ENCODE measurements at places on chromosomes 16 and 17.
A peak's percentile ranks its signal among the peaks of the same experiment; 100 is the strongest.

DNA sequence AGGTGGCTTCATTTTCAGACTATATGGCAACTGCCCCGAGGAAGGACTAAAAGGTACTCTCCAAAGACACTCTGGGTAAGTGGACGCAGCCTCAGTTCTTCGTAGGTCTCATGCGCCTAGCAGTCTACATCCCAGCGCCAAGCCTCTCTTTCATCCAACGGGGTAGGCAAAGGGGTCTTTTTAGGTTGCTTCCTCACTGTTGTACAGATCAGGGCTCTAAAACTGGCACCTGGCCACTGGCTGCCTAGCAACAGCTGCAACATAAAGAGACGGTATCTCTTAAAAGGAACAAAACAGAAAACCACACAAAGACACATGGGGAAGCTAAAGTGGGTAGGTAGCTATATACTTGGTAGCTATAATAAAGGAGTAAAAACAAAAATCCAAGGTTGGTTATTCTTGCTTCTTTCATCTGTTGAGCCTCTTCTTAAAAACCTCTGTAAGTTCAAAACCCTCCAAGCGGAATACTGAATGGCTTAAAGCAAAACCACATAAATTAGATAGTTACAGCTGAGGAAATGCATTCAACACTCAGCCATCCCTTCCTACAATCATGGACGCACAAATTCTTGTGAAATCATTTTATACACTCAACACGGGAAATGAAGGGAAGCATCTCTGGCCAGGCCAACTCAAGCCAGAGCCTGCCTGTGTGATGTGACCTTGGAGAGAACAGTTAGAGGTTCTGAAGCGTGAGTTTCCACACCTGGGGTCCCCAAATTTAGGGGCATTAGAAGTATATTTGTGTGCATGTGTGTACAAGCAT lies 22.7 kb downstream of the CYTH1 start:
- no peak for DNase-seq

DNA sequence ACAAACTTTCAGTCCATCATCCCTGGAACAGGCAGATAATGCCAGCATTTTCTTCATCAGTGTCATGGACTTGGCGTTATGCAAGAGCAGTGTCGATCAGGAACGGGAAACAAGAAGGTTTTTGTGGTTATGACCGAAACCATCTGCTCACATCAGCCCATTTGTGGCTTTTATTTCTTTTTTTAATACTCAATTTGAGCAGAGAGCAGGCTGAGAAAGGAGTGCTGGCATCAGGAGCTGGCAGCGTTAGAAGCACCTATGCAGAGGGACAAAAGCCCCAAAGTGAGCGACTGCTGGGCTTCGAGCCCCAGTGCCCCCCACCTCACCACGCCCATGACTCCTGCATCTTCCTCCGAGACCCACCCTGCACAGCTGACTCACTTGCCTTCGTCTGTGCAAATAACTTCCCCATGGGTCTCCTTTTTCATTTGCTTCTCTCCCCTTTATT lies 16.2 kb upstream of the CD300E start:
- no peak for DNase-seq

DNA sequence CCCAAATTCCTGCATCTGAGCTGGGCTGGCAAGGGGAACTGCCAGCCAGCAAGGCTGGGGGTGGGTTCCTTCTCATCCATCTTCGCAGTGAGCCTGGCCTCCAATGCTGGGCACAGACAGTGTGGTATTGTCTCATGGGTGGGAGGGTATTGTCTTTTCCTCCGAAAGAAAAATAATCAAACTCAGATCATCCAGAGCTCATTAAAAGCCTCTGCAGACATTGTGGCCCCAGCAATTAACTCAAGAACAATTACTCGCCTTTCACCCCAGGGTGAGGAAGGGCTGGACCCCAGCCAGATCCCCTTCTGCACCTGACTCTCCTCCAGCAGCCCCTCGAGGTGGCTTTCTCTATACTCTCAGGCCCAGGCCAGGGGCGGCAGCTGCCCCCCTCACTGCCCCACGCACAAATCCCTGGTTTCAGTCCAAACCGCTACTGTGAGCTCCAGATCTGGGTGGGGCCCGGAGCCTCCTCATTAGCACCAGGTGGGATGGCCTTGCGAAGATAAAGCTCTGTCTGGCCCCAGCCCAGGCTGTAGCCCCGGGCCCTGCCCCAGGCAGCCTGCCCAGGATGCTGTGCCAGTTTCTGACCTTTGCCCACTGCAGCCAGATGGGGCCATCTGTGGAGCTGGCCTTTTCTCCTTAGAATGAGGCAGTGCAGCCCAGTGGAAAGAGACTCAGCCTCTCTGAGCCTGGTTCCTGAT lies 2.3 kb upstream of the KRT15 start:
- no peak for DNase-seq

DNA sequence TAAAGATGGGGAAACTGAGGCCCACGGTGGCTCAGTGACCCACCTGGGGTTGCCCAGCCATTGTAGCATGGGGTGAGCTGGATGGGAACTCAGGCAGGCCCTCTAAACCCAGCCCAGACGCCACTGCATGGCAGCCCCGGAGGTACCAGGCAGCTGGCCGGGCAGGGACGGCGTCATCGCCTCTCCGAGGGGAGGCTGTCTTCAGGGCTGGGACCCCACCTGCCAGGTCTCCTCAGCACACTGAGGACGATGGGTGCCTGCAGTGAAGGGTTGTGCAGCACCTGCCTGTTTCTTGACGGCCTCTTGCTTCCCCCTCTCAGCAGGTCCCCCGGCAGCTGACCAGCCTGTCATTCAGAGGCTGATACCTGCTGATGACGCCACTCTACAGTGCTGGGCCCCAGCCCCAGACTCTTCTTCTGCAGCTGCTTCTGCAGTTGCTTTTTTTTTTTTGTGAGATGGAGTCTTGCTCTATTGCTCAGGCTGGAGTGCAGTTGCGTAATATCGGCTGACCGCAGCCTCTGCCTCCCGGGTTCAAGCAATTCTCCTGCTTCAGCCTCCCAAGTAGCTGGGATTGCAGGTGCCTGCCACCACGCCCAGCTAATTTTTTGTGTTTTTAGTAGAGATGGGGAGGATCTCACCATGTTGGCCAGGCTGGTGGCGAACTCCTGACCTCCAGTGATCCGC lies 24.7 kb downstream of the RNF213 start:
- DNase-seq, result no peak

DNA sequence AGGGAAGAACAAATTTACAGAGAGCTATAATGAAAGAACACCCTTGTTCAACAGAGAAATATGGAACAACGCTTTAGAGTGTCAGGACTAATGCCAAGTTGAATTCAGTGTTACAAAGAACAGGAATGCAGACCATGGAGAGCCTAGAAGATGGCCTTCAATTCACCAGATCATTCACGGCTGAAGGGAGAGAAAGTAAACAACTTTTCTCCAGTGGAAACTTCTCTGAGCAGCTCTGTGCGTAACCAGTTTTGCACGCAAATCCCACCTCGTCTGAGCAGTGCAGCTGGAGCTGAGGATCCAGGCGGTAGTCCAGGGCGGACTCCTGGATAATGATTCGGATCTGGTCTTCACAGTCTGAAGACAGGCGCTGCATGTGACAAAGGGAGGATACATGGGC lies 40.5 kb upstream of the CLEC18B start:
- DNase-seq, result no peak

DNA sequence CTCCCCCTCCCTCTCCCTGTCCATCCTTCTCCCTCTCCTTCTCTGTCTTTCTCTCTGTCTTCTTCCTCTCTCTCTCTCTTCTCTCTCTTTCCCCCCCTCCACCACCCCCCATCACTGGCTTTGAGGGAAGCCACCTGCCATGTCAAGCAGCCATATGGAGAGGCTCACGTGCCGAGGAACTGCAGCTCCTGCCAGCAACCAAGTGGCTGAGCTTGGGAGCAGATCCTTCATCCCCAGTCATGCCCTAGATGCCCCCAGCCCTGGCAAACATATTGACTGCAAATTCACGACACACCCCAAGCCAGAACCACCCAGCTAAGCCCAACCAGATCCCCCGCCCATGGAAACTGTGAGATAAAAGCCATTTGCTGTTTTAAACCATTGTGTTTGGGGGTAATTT lies 40.9 kb upstream of the RBFOX3 start:
- DNase-seq, result no peak

GRCh38 chr17:43860927-43861622 lies 14.1 kb downstream of the CD300LG start:
- no peak for DNase-seq

DNA sequence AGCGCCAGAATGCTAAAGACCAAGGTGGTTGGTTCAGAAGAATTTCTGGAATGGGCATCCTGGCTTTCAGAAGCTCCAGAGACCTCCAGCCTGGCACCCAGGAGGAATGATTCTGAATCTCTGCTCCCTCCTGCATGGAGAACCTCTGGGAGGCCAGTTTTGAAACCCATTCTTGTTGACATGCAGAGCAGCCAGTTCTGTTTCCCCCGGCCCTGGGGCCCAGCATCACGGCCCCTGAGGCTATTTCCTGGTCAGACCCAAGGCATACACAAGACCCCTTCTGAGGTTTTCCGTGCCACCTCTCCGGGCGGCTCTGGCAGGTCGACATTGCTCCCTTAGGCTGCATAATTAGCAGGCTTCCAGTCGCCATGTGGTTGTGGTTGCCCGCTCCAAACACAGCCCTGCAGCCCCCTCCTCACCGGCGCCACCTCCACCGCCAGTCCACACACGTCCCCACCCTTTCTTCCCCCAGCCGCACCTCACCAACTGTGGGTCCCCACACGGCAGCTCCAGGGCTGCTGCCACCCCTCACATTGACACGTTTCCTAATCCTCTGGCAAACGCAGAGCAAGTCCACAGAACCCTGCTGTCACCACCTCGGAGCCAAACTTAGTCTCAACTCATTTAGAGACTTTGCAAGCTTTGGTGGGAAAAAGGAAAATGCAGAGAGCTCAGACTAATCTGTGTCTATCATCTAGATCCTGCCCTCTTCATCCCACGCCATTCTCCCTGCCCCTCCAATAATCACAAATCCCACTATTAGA lies 367.1 kb downstream of the SOX9 start:
- DNase-seq, result no peak

DNA sequence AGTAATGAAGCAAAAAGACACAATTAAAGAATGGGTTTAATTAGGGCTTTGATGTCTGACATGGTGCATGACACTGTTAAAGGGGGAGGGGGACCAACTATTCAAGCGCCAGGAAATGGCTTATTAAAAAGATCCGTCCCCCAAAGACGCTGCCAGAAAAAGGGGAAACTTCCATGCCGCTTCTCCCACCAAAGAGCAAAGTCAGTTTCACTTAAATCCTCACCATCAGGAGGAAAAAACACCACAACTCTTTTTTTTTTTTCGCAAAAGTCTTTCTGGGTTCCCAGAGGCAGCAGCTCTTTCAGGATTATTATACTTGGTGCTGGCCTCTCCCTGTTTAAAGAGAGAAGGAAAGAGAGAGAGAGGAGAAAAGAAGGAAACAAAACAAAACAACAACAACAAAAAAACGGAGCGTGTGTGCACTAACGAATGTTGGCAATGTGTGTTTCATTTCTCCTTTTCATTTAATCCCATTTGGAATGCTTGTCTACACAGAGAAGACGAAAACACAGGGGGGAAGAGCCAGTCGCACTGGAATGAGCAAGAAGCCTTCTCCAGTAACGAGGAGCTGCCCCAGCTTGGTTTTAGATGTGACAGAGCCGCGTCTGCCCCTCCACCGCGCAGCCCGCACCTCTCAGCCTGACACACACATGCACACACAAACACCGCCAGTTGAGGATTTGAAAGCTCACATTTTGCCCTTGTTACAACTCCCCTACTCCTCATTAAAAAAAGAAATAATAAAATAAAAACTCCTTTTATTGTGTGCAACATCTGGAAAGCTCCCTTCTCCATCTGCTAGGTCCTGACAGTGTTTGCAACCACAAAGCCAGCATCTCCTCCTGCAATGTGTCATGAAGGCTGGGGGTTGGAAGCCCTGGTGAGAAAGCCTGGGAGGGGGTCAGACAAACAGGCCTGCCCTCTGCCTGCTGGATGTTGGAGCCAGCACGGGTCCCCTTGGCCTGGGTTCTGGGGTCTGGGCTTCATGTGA lies 32.7 kb upstream of the AXIN2 start:
- DNase-seq, result peak; percentile 47

DNA sequence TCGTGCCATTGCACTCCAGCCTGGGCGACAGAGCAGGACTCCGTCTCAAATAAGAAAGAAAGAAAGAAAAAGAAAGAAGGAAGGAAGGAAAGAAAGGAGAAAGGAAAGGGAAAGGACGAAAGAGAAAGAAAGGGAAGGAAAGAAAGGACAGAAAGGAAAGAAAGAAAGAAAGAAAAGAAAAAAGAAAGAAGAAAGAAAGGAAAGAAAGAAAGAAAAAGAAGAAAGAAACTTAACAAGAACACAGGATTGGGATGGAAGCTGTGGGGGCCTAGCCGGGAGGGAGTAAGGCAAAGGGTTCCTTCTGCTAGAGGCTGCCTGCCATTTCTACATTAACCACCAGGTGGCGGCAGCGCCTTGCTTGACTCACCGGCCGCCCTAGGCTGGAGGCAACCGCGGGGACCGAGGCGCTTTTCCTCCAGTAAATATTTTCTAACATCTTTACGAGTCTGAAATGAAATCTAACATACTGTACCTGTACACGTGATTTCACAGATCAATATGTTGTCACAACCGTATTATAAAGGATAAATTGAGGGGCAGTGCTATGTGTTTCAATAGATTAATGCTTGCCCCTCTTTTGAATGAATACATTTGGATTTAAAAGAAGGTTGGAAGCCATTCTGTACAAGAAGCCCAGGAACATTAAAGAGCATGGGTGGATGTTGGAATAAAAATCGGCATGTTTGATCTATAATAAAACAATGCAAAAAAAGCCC lies 6.1 kb downstream of the GJD3 start:
- peak; percentile 96 for DNase-seq

Measured in hepatic stellate cell (primary cell).